NCI-H1417 treated with DMSO at 0.1 percent for 48 hours (cell line): ENCODE measurements at places on chromosomes 3 and 15.

GRCh38 chr3:51657234-51657633 is 13.8 kb upstream of the TEX264 start:
- no peak for DNase-seq

DNA sequence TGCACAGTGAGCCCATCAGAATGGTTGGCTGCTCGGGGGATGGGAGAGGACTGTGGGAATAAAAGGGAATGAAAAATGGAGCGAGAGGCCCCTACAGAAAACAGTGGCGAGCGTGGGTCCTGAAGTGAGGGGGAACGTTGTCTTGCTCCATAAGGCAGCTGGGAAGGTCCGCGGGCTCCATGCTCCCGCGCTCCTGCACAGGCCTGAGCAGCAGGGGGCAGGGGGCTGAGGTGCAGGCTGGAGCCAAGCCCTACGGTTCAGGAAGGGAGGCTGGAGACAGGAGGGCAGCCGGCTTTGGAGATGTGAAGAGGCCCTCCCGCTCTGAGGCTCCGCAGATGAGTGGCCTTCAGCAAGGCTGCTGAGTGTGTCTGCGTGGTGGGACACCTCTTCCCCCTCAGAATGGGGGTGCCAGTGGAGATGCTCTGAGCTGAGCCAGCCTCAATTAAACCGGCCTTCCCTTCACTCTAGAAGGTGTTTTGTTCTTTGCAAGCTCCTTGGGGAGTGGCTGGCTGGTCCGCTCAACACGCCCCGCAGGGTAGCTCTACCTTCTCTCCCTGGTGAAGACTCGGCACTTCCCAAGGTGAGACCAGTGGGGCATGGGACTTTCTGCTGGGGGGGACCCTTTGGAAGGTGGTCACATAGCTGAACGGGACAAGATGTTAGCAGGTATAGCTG is 208.0 kb downstream of the XXYLT1 start:
- no peak for DNase-seq

DNA sequence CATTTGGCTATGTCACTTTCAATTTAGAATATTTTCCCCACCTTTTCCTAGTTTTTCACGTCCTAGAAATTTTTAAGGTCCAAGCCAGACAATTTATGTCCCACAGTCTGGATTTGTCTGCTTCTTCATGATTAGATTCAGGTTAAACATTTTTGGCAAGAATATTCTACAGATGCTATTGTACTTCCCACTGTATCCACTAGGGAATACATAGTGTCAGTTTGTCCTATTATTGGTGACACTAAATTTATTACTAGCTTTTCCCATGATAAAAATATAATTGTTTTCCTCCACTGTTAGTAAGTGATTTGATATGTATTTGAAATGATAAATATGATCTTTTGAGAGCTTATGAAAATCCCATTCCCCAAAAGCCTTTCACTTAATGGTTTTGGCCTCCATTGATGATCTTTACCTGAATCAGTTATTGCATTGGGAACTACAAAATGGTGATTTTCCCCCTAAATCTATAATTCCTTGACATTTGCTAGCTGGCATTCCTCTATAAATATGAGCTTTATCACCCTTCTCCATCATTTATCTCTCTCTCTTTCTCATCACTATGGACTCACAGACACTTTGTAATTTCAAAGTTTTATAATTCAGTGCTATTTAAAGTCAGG is 8.3 kb downstream of the ARL14 start:
- no peak for DNase-seq

DNA sequence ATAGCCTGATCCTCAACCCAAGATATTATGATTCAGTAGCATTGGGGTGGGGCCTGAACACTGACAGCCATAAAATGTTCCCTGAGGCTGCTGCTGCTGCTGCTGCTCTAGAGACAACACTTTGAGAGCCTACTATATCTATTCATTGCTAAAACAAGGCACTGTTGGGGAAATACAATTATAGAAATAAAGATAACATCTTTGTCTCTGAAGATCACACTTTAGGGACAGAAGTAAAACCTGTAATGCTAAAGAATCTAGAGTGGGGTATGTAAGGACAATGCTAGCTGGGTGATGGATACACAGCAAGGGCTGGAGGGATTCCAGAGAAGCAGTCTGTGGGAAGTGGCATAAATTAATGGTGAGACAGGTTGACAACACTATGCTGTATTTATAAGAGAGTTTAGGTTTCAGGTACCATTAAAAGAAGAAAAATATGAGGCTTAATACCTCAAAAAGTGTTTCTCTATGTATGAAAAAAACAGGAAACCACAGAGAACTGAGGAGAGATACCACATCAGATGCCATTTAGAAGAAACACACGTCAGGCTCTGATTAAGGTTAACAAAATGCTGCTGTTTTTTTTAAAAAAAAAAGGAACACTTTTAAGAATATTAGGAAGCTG is 115.9 kb downstream of the CBLB start:
- DNase-seq: no peak

DNA sequence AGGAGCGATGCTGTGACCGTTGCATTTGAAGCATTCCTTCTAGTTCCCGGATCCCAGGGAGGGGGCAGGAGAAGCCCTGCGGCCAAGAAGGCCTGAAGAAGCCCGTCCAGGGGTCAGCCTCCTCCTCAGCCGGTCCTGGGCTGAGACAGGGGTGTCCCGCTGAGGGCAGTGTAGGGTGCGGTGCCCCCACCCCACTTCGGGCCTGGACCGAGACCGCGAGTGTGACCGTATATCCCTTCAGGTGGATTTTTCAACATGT is 2.8 kb downstream of the OCA2 start:
- DNase-seq: no peak

GRCh38 chr3:33134026-33134625 is 20.3 kb downstream of the CRTAP start:
- DNase-seq: no peak

DNA sequence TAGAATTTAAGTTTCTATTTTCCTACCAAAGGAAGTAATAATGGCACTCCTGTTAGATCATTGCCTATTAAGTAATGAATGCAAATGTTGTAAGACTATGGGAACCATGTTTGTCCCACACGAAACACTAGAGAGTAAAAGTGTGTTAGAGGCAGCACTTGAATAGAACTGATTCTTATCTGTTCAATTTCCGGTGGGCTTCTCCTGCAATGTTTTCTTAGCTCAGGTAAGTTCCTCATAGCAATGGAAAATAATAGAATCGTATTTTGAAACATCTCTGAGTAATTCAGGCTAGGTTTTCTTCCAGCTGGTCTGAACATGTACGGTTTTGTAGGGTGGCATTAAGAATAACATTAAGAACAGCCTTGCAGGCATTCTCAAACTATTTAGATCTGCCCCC is 145.3 kb upstream of the LIPC start:
- DNase-seq: no peak

DNA sequence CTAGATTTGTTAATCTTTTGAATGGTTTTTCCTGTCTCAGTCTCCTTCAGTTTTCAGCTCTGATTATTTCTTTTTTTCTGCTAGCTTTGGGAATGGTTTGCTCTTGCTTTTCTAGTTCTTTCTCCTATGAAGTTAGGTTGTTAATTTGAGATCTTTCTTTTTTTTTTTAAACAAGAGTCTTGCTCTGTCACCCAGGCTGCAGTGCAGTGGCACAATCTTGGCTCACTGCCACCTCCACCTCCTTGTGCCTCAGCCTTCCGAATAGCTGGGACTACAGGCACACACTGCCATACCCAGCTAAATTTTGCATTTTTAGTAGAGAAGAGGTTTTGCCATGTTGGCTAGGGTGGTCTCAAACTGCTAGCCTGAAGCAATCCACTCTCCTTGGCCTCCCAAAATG is 56.7 kb downstream of the UQCC5 start:
- DNase-seq: no peak

DNA sequence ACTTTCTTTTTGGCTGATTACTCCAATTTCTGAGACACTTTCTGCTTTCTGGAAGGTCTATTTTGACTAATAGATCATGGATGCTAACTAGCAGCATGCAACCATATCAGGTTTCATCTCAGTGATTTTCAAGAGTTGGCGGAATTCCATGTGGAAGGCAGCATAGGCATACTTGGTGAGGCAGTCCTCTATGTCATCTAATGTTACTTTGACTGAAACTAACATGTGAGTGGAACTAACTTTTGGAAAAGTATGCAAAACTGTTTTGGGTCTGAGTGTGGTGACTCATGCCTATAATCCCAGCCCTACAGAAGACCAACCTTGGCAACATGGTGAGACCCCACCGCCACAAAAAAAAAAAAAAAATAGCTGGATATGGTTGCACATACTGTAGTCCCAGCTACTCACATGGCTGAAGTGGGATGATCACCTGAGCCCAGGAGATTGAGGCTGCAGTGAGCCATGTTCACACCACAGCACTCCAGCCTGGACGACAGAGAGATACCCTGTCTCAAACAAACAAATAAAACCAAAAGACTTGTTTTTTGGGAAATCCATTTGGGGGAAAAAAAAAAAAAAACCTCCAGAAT is 1033.7 kb downstream of the ROBO1 start:
- no peak for DNase-seq

DNA sequence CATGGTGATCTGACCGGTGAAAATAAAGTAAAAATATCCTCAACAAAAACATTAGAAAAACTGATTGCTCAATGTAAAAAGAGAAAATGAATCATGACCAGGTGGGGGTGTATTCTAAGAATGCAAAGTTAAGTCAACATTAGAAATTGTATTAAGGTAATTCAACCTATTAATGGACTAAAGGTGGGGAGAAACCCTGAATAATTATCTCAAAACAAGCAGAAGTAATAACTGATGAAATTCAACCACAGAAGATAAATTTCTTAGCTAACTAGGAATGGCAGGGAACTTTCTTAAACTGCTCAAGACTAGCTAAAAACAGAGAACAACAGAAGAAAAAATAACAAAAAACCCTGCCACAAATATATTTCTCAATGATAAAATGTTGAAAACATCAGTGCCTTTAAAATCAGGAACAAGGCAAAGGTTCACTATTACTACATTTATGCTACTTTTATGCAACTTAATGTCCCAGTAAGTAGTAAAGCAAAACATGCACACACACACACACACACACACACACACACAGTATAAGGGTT is 204.4 kb upstream of the THBS1 start:
- no peak for DNase-seq

DNA sequence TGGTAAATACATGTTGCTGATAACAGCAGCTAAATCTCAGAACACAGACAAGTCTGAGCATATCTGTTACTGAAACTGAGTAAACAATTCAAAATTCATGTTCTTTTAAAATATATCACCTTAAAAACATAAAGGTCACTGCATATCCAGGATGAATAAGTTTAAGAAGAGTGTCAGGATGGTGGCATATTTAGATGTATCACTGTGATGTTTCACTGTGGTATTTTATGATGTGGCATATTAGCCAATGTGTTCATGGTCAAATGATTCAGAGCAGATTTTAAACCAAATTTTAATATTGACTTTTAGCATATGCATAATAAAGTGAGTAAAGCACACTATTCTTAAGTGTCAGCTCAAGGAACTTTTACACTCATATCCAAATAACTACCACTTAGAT is 346.4 kb upstream of the DPPA4 start:
- no peak for DNase-seq

- no peak for DNase-seq
These were observed 30.2 kb upstream of the GREM1 start for GRCh38 chr15:32687556-32687955.

DNA sequence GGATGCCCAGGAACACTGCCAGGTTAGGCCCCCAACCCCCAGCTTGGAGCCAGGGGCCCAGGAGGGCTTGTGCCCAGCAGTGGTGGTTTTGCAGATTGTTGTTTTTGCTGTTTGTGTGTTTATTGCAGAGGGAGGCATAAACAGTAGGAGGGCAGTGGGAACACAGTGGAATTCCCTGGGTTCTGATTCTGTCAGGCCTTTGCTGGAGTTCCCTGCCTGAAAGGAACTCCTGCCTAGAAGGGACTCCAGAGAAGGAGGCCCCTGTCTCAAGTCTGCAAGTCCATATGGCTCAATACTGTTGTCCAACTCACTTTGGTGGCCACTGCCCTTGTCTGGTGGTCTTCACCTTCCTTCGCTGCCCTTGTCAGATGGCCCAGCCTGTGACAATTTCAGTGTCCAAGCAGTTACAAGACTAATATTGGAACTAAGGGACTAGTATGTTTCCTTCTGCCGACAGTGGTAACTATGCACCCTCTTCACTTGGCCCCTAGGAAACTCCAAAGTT is 47.4 kb upstream of the RAB6B start:
- no peak for DNase-seq
